ENCODE measurements at places on chromosomes 12 and 14.

DNA sequence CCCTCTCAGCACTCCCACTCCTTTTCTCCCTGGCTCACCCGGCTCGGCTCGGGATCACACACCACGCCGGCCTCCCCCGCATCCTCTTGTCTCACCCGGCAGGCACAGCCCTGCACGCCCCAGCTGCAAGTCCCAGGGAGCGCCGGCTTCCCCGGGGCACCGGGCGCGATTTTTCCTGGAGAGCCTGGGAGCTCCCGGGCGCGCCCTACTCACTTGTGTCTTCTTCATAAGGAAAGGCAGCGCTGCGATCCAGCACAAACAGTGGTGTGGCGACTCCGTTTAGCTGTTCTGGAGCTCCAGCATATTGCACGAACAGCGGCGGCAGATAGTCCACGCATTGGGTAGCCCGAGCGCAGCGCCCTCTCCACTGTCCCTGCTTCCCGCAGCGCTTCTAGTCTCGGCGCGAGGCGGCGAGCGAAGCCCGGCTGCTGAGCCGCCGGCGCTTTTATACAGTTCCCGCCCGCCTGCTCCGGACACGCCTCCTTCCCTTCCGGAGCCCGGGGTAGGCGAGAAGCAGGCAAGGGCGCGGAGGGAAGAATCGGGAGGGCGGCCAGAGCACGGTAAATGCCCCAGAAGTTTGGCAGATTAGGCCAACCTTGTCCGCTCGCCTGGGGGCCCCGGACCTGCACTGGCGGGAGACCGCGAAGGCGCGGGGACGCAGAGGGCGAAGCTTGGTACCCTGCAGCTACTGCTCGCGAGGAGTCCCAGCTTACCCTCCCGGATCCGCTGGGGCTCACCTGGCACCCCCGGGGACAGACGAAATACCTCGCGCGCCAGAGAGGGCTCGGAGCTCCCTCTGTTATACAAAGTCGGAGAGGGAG is at the start of gene KITLG:
Gene KITLG (minus strand): TSS at position 421 of the 821 bp plus-strand sequence. CDS start 193 bp downstream, at position 228.
- peak; percentile 92 for DNase-seq

- DNase-seq = no peak
Observed at GRCh38 chr12:17540921-17541320, 549.1 kb downstream of the RERGL start.

DNA sequence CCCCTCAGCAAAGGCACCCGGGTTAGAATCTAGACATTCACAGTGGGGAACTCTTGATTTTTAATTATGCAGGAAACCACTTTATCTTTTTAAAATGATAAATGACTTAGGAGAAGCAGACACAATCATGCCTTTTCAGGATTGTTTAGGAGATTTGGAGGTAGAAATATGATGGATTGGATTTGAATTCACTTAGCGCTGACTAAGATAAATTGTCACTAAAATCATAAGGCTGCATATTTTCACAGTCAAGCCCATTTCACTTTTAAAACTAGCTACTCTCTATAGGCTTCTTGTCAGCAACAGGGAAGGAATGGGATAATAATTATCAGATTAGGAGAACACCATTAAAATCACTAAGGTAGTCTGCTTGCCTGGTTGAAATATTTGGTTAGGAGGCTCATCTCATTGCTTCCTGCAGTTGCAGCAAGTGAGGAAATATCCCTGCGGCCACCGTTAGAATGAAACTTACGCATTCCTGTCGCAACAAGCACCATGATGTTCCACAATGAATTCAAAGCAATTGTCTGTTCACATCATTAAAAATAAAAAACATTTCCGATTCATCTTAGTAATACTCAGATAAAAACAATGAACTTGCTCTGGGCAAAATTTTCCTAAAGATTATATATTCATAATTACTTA is 31.9 kb downstream of the DACT1 start:
- DNase-seq = no peak

GRCh38 chr12:53462935-53463334 is 11.0 kb downstream of the PCBP2 start:
- no peak for DNase-seq

GRCh38 chr12:100329800-100330199 is 27.1 kb upstream of the SLC17A8 start:
- no peak for DNase-seq

DNA sequence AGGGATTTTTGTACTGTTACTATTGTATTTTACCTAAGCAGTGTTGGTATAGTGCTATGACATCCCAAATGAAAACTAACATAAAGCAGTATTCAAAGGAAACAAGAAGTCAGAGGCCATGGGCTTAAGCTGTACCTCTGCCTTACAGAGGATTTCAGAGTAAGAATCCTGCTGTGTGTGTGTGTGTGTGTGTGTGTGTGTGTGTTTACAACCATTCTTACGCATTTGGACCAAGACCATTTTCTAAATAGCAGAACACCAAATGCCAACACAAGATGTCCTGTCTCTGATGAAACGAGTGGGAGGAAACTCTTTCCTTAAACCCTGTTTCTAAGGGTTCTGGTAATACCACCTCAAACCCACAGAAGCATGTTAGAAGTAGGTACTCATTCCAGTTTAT is 64.4 kb downstream of the PPP1R36 start:
- DNase-seq = no peak

DNA sequence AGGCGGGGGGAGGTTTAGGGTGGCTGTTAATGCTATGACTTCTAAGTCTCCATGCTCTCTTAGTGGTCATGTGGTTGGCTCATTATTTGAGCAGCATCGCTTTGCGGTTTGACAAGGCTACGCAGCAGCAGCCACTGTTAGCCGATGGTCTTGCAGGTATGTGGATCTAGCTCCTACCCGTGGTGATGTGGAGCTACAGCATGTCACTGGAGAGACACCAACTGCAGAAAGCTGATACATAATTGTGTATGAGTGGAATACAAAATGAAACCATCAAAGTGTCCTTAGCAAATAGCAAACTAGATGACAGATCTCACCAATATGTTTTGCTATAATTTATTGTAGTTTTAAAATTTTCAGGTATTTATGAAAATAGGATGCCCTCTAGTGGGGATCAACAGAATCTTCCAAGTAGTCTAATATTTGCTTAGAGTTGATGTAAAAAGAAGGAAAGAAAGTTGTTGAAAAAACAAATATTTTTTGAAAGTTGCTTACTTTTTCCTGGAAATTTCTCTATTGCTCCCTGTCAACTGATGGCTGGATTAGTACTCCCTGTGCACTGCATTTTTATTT is 94.9 kb downstream of the NAV3 start:
- DNase-seq = peak; percentile 36

DNA sequence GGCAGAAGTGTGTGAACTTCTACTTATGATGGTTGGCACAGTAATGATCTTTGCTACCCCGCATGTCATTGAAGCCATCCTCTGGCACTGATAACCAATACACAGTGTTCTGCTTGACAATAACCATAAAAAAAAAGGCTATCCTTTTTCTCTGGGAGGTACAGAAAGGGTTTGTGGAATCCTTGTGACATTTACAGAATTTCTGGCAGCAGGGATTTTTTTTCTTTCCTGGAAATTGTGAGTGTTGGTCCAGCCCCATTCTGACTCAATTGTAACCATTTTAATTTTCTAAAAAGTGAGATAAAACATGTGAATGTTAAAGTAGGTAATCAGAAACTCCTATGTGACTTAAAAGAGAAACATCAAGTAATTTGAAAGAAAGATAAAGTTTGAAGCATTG is 943.8 kb downstream of the TMTC2 start:
- no peak for DNase-seq

DNA sequence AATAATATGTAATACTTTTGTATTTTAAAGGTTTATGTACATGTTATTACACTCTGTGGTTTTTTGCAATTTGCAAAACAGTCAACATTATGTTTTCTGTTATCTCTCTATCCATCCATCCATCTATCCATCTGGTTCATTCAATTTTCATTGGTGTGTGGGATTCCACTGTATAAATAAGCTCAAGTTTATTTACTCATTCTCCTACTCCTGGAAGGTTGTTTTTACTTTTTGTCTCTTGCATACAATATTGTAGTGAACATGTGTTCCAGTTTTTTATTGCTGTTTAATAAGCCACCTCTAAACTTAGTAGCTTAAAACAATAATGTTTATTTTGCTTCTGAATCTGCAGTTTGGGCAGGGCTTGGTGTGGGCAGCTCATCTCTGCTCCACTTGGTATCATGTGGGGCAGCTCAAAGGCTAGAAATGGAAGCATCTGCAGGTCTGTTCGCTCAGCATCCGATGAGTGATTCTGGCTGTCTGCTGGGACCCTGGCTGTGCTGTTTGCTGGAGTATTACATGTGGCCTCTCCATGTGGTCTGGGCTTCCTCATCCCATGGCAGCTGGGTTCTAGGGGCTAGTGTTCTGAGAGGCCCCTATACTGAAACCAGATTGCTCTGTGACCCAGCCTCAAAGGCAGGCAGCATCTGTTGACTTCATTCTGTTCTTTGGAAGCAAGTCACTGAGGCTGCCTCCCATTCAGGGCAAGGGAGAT is 98.8 kb downstream of the SLC25A47 start:
- no peak for DNase-seq

DNA sequence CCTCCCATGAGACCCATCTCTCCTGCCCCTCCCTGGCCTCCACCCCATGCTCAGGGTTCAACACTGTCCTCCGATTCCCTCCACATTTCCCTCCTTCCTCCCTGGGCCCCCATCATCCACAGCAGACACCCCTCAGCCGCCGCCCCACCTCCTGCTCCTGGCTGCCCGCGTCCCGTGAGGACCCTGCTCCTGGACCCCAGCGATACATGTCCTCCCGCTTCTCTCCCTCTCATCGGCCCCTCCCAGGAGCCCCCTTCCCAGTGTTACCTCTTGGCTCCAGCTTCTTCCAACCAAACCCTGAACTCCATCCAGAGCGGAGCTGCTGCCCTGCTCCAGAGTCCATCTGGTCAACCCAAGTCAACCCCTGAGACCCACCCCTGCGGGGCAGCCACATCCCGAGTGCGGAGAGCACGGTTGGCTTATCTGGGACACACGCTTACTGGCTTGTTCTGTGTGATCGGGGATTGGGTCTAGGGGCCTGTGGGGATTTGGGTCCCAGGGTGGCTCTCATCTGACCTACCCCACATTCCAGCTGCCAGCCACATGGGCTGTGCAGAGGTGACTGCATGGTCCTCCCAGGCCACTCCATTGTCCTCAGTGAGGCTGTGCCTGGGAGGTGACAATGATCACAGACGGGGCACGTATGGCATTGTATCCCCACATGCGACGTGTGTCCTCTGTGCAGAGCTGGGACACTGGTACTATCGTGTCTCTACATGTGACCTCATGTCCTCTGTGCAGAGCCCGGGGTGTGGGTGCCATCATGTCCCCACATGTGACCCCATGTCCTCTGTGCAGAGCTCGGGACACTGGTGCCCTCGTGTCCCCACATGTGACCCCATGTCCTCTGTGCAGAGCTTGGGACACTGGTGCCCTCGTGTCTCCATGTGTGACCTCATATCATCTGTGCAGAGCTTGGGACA is 333.6 kb downstream of the ADGRD1 start:
- DNase-seq = no peak

GRCh38 chr12:34350092-34351041 is 328.1 kb downstream of the ALG10 start:
- DNase-seq = no peak

DNA sequence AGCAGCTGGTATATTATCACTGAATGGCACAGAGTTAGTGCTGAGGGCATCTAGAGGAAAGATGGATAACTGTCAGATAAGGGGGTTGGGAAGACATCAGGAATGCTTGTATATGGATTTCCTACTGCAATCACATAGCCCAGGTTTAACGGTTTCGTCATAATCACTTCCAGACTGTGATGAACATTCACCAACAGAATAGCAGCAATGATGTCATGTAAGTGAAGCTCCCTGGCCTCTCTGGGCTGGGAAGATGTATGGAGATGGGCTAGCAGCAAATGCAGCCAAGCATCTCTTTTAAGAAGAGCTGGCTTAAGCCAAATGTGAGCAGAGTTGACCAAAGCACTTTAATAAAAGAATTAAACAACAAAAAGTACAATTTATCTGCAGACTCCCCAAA is 714.6 kb downstream of the GALC start:
- no peak for DNase-seq

- DNase-seq = no peak
Observed at GRCh38 chr14:26255213-26255612, 342.6 kb downstream of the NOVA1 start.

- DNase-seq = no peak
Observed at GRCh38 chr14:36525746-36526099, 5.7 kb upstream of the NKX2-1 start.

GRCh38 chr12:10362828-10363657 is 26.8 kb downstream of the KLRK1 start:
- DNase-seq = no peak

DNA sequence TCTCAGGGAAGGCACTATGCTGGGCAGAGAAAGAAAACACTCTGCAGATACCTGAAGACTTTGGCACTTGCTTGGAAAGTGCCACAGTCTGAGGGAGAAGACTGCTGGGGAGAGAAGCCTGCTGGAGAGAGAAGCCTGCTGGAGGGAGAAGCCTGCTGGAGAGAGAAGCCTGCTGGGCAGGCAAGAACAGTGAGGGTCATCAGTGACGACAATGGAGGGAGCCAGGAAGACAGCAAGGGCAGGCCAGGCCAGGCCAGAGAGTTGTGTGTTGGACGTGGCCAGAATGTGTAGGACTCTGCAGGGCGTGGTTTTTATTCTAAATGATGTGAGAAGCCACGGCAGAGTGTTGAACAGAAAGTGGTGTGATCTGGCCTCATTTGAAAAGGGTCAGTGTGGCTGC is 185.3 kb upstream of the ABCD2 start:
- no peak for DNase-seq

DNA sequence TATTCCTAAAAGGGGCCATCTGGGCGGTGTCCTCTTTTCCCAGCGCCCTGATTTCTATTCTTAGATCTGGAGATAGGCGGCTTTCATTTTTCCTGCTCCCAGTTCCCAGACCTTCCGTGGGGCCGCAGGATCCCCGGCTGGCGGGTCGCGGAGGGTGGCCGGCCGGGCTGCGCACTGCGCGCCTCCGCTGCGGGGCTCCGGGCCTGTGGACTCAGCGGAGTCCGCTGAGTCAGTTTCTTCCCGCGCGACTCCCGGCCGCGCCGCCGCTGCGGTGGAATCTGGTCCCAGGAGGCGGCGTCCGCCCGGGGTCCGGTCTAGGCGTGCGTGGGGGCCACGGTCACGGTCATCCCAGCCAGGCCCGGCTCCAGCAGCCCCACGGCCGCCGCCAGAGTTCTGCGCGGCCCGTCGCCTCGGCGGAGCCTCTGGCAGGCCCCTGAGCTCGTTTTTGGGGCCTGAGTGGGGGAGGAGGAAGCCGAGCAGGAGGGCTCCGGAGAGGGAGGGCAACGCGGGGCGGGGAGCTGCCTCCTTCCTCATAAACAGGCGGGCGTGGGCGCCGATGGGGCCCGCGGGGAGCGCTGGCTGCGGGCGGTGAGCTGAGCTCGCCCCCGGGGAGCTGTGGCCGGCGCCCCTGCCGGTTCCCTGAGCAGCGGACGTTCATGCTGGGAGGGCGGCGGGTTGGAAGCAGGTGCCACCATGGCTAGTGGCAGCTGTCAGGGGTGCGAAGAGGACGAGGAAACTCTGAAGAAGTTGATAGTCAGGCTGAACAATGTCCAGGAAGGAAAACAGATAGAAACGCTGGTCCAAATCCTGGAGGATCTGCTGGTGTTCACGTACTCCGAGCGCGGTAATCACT is at the start of gene LRRK2:
Gene LRRK2 (plus strand): TSS at position 559 of the 853 bp plus-strand sequence. CDS start 135 bp downstream, at position 694.
- DNase-seq = peak; percentile 88

- DNase-seq = no peak
Observed at GRCh38 chr14:36663404-36664321, 2.0 kb downstream of the PAX9 start.

All from suppressor macrophage treated with lipopolysaccharide for 1 hour (primary cell).